ENCODE measurements at places on chromosomes 13 and 19. TPM values are rescaled to one million over a fixed set of nuclear protein-coding genes. Genes with fewer than 3 reads are reported as not detected.

MEF2B gene
- 0.66 TPM for total RNA-seq

COL4A2 gene
- 111 TPM for total RNA-seq

CGB8 gene
- total RNA-seq, result 4.1 TPM

ELSPBP1 gene
- not detected for total RNA-seq

POSTN gene
- total RNA-seq, result not detected

PSG4 gene
- 0.76 TPM for total RNA-seq

IGFL4 gene
- 0.24 TPM for total RNA-seq
